ENCODE measurements at places on chromosomes 7 and 10. TPM values are rescaled to one million over a fixed set of nuclear protein-coding genes. Genes with fewer than 3 reads are reported as not detected.

DNA sequence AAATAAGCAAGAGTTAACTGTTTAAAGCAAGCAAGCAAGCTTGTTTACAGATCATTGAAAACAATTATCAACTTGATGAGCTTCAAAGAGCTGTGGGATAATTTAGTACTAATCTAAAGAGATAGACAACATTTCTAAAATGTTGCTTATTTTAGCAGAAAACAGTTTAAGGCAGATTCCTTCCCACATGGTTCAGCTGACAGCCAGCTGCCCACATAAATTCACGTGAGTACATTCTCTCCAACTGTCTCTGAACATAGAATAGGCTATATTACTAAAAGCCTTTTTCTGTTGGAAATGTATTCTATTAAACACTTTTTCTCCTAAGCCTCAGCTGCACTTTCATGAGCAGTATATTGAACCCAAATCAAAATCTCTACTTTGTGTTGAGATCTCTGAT lies 174.1 kb downstream of the LRRN3 start:
- no peak for DNase-seq
- H3K4me3 ChIP-seq: no peak overlapping the region
- H3K27me3 ChIP-seq: no peaks in the 10 kb centered on the region
- H3K36me3 ChIP-seq: no peaks in the 10 kb centered on the region
- no peaks in the 10 kb centered on the region for H3K4me1 ChIP-seq

DNA sequence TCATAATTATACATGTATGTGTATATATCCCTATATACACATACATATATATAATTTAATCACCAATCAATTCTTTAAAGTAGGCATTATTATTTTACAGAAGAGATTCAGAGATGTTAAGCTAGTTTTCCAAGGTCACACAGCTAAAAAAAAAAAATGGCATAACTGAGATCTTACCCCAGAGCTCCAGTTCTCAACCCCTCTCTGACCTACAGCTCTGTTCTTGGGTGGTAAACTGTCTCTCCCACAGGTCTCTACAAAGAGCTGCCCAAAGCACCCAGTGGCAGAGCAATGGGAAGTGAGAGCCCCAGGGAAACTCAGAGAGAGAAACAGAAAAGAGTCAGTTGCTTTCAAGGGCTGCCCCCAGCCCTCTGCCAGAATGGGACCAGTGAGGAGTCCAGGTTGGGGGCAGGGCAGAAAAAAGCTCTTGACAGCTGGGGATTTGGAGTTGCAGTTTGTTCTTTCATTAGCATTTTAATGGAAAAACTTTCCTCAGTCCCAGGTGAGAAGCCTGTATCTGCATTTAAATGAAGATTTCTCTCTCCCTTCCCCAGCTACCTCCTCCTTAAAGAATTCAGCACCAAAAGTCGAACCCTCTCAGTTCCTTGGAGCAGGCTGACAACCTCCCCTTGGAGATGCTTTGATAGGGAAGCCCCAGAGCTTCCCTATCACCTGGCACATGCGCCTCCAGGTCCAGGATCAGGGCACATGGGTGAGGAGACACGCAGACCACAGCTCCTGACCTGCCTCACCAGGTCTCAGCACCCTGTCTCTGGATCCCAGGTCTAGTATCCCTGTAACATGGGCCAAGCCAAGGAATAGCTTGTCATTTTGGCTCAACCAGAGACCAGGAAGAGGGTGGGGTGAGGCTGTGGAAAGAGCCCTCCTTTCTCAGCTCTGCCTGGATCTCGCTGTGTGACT lies 388.1 kb downstream of the PLXNA4 start:
- no peaks in the 10 kb centered on the region for H3K27me3 ChIP-seq
- H3K4me3 ChIP-seq: no peak overlapping the region
- no peak overlapping the region for H3K27ac ChIP-seq
- peaks cover 5% of the 10 kb centered on the region for H3K36me3 ChIP-seq
- DNase-seq: no peak

DNA sequence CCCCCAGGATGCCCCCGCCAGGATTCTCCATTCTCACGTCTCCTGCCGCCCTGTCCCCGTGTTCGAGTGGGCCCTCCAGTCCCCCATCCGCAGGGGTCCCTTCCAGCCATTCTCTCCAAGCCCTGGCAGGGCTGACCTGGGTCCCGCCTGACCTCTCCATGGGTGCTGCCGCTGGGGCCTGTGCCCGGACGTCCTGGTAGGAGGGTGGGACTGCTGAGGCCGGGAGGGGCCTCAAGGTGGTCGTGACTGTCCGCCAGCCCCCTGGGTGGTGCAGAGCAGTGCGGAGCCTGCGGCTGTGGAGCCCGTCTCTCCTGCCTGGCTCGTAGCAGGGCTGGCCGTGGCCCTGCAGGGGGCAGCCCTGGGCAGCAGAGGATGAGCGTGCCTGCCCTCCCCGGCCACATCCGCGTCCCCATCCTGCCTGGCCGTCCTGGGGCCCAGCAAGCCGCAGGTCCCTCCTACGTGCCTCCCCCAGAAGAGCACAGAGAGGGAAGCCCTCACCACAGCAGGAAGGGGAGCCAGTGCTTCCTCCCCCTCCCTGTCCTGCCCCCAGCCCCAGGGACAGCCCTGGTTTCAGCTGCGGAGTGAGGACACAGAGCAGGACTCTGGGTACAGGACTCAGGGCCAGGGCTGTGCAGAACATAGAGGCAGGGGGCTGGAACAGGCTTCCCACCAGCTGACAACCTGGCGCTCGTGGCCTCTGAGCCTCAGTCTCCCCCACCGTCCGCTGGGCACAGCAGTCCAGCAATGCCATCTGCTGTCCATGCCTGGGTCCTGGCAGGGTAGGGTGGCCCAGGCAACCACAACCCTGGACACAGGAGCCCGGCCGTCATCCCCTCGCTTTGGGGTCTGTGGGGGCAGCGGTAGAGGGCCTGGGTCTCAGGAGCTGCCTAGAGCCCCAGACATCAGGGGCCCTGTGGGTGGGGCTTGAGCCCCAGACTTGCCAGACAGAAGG lies 1.5 kb upstream of the GRIFIN start:
- no peaks in the 10 kb centered on the region for H3K4me1 ChIP-seq
- H3K36me3 ChIP-seq: no peaks in the 10 kb centered on the region
- DNase-seq: peak; percentile 78

DNA sequence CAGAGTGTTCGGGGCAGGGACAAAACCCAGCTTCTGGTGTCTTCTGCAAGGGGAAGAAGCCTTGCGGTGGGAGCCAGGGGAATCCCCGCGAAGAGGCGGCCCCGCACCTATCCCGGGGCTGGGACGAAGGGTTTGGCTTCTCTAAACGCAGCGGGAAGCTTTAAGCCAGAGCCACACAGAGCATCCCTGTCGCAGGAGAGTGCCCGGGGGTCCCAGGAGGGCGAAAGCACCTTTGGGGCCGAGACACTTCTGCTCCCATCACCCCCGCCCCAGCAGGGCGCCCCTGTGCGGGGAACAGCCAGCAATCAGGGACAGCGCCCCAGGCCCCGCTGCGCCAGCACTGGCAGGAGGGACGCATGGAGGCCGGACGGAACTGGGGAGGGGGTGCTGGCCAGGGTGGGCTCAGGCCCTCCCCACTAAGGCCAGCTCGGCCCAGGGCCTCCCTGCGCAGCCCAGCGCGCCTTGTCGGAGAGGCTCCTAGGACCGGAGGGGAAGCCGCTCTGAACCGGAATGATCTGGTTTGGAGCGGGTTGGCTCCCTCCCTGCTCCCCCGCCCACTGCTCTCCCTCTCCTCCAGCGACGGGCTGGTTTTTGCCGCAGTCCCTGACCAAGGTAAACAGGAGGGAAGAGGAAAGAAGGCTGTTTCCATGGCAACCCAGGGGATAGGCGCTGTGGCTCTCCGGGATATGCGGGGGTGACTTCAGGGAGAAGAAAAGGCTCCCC lies 63.9 kb downstream of the TMEM209 start:
- no peak overlapping the region for H3K27ac ChIP-seq
- H3K27me3 ChIP-seq: peaks cover 9% of the 10 kb centered on the region
- no peak for DNase-seq
- no peaks in the 10 kb centered on the region for H3K36me3 ChIP-seq

INMT gene
- total RNA-seq: not detected

GRCh38 chr7:112211348-112211907 lies 4.9 kb downstream of the ZNF277 start:
- no peak for DNase-seq
- no peak overlapping the region for H3K4me3 ChIP-seq
- H3K4me1 ChIP-seq: peaks cover 38% of the 10 kb centered on the region
- H3K36me3 ChIP-seq: peaks cover 5% of the 10 kb centered on the region

GRCh38 chr7:119964788-119965542 lies 308.0 kb upstream of the KCND2 start:
- no peaks in the 10 kb centered on the region for H3K27me3 ChIP-seq
- H3K4me1 ChIP-seq: no peaks in the 10 kb centered on the region
- no peak overlapping the region for H3K27ac ChIP-seq
- no peaks in the 10 kb centered on the region for H3K36me3 ChIP-seq
- DNase-seq: no peak
- H3K4me3 ChIP-seq: no peak overlapping the region

PTCD1 gene
- 6.1 TPM for total RNA-seq

DNA sequence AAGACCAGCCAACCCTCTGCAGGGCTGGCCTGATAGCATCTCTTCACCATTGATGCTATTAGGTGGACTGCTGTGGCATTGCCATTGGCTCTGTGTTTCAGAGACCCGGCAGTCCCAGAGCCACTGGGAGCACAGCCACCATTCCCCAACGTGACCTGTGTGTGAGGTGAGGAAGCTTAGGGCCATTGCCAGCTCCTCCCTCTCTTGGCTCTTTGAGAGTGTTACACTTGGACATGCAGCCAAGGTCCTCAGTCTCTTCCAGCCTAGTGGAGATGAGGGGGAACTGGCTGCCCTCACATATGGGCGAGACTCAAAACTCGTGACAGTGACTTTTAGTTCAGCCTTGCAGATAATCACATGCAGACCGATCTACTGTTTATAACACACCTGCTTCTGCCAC lies 39.3 kb upstream of the HMX3 start:
- H3K36me3 ChIP-seq: no peaks in the 10 kb centered on the region
- no peak overlapping the region for H3K27ac ChIP-seq
- DNase-seq: no peak
- no peaks in the 10 kb centered on the region for H3K4me1 ChIP-seq
- peaks cover 26% of the 10 kb centered on the region for H3K27me3 ChIP-seq
- H3K4me3 ChIP-seq: no peak overlapping the region

- H3K4me1 ChIP-seq: no peaks in the 10 kb centered on the region
- H3K36me3 ChIP-seq: no peaks in the 10 kb centered on the region
- peaks cover 15% of the 10 kb centered on the region for H3K27me3 ChIP-seq
- no peak for DNase-seq
- H3K27ac ChIP-seq: no peak overlapping the region
Measured at GRCh38 chr10:114380060-114380459, 24.2 kb downstream of the AFAP1L2 start.

DNA sequence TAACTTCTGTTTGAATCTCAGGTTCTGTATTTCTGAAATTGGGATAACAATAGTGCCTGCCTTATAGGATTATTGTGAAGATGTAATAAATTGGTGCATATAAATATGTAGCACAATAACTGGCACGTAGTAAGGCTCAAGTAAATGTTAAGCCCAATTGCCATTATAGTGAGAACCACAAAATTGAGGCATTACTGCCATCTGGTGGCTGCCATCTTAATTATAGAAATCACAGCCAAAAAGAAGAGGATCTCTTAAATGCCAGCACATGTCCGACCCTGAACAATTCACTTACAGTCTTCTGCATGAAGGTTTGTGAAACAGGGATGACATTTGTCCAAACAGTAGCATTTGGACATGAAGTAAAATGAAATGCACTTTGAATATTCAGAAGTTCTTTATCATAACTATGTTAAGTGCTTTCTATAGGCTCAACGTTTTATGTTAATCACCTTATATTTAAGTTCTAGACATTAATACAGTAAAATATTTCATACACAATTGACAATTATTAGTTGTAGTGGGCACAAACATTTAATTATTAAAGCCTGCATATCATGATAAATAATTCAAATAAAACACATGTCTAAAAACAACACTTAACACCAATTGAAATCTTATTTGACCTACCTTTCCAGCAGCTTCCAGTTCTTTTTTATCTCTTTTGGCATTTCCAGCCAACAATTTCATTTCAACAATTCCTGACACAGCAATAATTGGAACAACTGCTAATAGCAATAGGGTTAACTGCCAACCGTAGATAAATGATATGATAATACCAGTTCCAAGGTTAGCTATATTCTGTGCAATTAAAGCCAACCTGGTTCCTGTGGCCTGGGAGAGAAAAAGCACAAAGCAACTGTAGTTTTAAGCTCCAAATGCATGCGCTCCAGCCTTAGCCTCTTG lies 58.5 kb downstream of the ABCB4 start:
- H3K4me3 ChIP-seq: no peak overlapping the region
- no peaks in the 10 kb centered on the region for H3K27me3 ChIP-seq
- no peak overlapping the region for H3K27ac ChIP-seq
- DNase-seq: peak; percentile 61
- H3K4me1 ChIP-seq: no peaks in the 10 kb centered on the region

UPK3B gene
- total RNA-seq: 3.2 TPM

- H3K4me1 ChIP-seq: no peaks in the 10 kb centered on the region
- no peak overlapping the region for H3K27ac ChIP-seq
- H3K36me3 ChIP-seq: no peaks in the 10 kb centered on the region
- DNase-seq: no peak
Measured at GRCh38 chr7:27119412-27119911, 11.1 kb downstream of the HOXA4 start.

GRCh38 chr10:106513352-106513771 lies 651.1 kb downstream of the SORCS1 start:
- H3K4me1 ChIP-seq: no peaks in the 10 kb centered on the region
- no peak overlapping the region for H3K27ac ChIP-seq
- no peaks in the 10 kb centered on the region for H3K36me3 ChIP-seq
- H3K27me3 ChIP-seq: no peaks in the 10 kb centered on the region
- H3K4me3 ChIP-seq: no peak overlapping the region
